ENCODE measurements at places on chromosomes 4 and X. TPM values are rescaled to one million over a fixed set of nuclear protein-coding genes. Genes with fewer than 3 reads are reported as not detected.

Gene ODAPH
- not detected for total RNA-seq

Gene PDZD4
- total RNA-seq, result 0.61 TPM

Gene FREM3
- 0.71 TPM for total RNA-seq

Gene SLC6A14
- total RNA-seq, result 0.09 TPM

Gene MED14
- 16.1 TPM for total RNA-seq

Gene HTN1
- 0.47 TPM for total RNA-seq

Gene CCSER1
- total RNA-seq, result 8.7 TPM

Gene BGN
- 3.4 TPM for total RNA-seq

Gene ENOX2
- 7.4 TPM for total RNA-seq

Gene ITGB1BP2
- total RNA-seq, result 1.4 TPM

Gene DCLK2
- 1.1 TPM for total RNA-seq

Gene F8A3
- 0.38 TPM for total RNA-seq

Gene TBC1D8B
- 1.5 TPM for total RNA-seq

Gene SYN1
- total RNA-seq, result 0.52 TPM

Gene SLITRK4
- total RNA-seq, result 0.66 TPM

Gene FAM133A
- total RNA-seq, result not detected

Gene PPP2R2C
- total RNA-seq, result 5.4 TPM

Gene PDLIM3
- total RNA-seq, result 8.6 TPM

Gene TSR2
- 23.4 TPM for total RNA-seq

Gene STARD8
- total RNA-seq, result 1.9 TPM

Gene SORCS2
- total RNA-seq, result 2.7 TPM

Gene ZNF280C
- total RNA-seq, result 3.2 TPM

Gene IL21
- 0.19 TPM for total RNA-seq

Gene MAP7D2
- 2.6 TPM for total RNA-seq

Gene UCP1
- not detected for total RNA-seq

Gene SPANXA1
- 0.09 TPM for total RNA-seq

Data from thymus (tissue), 14 donors.